Stimulated activated CD8-positive, alpha-beta memory T cell treated with anti-CD3 and anti-CD28 coated beads, Interleukin-7, amount 100 ng/mL, for 1 hour (primary cell): ENCODE measurements at places on chromosomes 1 and 21.
A peak's percentile ranks its signal among the peaks of the same experiment; 100 is the strongest.

DNA sequence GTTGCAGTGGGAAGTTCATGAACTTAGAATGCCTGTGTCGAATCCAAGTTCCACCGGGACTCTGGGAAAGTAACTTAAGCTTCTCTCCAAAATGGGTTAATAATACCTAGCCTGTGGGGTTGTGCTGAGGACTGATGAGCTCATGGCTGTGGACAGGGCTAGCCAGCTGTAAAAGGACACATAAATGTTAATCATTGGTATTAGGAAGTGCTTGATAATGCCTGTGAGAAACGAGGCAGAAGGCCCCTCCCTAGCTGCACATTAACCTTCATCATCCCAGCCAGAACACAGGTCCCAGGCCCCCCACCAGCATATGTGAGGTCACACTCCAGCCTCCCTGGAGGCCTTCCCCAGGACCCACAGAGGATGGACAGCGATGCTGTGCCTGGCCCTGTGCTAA lies 789 bp upstream of the GJB4 start:
- DNase-seq: no peak

DNA sequence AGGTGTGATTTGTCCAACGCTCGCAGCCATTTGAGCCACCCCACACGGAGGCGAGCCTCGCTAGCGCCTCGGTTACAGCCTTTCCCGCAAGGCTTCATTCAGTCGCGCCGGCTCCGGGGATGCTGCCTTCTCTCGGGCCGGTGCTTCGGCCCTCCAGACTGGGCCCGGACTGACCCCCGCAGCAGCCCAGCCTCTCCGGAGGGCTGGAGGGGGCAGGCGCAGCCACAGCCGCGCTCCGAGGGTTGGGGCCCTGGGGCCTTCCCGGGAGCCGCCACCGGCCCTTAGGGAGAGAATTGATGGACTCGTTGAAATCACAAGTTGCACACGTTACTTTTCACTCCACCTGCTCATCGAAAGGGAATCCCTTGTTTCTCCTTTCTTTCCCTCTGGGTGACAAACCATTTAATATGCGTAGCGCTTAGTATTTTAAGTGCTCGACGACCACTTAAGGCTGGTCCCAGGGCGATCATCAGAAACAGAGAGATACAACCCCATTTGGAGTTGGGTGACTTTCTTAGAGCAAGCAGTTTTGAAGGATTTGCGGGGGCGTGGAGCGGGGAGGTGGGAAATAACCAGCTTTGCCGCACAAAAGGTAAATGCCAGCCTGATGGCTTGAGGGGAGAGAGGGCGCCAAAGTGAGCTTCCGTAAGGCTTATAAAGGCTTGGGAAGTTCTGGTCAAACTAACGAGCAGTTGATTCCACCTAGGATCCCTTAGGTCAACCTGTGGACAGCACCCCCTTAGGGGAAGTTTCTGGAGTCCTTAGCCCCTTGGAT lies 24.6 kb upstream of the ENAH start:
- DNase-seq: no peak

- DNase-seq: no peak
Observed at GRCh38 chr1:213622365-213623063, 365.3 kb upstream of the PROX1 start.

DNA sequence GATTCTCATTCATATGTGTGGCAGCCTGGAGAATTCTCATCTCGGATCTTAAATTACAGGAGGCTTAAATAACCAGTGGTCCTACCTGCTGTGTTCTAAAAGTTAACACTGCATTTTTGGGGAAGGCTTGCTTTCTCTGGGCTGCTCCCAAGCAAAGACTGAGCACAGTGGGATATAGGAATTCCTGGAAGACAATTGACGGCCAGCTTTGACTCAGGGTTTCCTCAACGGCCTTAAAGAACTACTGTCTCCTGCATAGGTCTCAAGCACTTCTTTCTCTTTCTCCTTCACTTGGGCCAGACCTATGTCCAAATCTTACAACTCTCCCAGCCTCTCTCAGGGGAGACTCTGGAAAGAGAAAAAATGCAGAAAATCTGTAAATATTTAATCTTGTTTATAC lies 1.0 kb upstream of the KRTAP13-3 start:
- DNase-seq: no peak

DNA sequence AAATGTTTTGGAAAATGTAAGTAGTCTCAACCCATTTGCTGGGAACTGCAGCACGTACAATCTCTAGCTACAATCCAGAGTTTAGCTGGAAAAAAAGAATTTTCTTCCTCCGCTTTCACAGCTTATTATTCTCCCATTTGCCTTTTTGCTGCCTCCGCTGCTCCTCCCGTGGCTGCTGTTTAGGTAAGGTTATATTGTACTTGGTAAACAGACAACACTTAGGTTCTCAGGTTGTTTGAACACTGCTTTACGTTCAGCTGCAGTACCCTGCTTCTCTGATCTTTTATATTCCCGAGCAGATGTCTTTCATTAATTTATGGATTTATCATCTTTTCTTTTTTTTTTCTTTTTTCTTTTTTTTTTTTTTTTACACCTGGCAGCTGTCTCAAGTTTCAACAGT lies 14.3 kb downstream of the PROX1 start:
- DNase-seq: no peak

GRCh38 chr21:16583556-16583955 lies 853.8 kb downstream of the USP25 start:
- DNase-seq: no peak

- DNase-seq: no peak
Observed at GRCh38 chr21:35197992-35198431, 148.9 kb upstream of the RUNX1 start.

DNA sequence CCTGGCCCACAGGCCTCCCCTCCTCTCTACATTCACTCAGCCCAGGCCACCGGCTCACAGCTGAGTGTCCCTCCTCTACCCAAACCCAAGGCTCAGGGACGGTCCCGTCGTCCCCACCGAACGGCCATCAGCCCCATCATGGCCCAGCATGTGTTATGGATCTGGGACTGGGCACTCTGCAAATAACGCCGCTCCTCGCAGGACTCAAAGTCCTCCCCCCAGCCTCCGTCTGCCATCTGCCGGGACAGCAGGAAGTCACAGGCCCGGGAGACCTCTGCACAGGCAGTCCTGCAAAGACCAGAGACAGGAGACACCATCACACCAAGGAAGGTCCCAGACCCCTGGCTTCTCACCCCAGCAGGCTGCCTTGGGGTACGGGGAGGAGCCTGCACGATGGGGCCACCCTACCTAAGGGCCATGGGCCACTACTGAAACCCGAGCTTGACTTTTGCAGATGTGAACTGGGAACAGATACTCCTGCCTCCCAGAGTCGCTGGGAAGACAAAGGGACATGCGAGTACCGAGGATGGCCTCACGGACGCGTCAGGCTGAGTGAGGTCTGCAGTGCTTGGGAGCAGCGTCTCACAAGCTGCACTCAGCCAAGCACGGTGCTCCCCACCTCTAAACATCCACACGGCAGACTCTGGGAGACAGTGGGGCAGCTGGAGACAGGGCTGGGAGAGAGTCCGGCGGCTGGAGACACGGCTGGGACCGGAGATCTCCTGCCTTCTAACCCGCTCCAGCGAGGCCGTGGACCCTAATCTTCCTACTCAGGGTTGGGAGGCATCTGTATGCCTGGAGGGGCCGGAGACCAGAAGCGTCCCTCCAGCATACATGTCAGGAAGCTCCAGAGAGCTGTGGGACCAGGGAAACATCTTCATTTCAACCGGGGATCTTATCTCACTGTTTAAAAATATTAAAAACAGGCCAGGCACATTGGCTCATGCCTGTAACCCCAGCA lies 10.4 kb upstream of the SPATC1L start:
- DNase-seq: no peak

GRCh38 chr1:5002676-5003075 lies 348.3 kb downstream of the AJAP1 start:
- no peak for DNase-seq

- DNase-seq: no peak
Observed at GRCh38 chr1:51946300-51946699, 44.2 kb downstream of the RAB3B start.

GRCh38 chr1:115364780-115365155 lies 26.7 kb upstream of the NGF start:
- no peak for DNase-seq

DNA sequence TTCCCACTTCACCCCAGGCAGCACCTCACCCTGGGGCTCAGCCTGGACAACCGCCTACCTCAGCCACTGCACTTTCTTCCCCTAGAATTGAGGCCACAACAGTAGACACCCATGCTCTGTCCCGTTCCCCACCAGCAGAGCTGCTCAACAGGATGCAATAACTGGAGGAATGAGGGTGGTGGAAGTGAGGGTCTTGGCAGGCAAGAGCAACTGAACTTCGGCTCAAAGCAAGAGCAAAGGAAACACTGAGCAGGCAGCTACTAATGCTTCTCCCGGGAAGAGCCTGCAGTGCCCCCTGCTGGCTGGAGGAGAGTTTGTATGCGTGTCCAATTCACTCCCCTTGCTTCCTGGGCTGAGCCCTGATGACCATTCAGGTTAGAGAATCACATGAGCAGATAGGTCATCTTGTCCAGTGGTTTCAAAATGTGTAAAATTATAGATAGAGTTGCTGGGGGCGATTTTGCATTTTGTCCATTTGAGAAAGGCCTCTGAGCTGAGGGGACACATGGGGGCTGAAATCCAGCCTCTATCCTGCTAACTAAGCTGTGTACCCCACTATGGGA lies 13.9 kb downstream of the NT5C1A start:
- peak; percentile 28 for DNase-seq

DNA sequence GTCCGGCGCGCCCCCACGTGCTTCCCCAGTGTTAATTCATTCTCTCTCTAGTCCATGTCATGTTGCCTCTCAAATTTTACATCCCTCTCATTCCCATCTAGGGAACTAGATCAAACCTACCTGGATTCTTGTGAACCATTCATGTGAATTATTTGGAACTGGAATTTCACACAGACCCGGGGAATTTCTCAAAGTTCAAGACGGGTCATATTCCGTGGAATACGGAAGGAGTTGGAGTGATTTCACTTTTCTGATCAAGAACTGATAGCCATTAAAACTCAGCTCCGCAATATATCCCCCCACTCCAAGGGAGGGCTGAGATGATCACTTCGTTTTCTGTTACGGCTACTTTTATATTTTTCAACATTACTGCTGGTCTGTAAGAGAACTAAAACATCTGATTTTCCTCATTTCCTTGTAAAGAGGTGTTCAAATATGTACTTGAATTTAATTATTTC lies 1.0 kb upstream of the ENO1 start:
- DNase-seq: no peak

DNA sequence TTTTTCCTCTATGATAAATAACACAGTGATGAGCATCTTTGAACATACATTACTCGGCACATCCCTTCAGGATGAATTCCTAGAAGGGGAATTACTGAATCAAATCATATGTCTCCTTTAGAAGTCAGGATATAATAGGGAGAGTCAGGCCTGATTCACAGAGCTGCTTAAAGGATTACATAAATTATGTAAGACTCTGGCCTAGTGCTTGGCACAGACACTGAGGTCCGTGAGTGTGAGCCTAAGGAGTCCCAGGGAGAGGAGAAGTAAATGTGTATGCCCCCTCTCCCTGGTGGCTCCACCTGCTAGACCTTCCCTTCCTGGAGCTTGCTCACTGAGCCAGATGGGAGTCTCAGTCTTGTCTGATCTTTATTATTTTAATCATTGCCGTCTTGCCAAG lies 8.6 kb upstream of the FOXE3 start:
- no peak for DNase-seq

- no peak for DNase-seq
Observed at GRCh38 chr1:54377040-54377691, 29.0 kb downstream of the SSBP3 start.
